GM23338 (cell line): ENCODE measurements at places on chromosomes 16 and 17. TPM values are rescaled to one million over a fixed set of nuclear protein-coding genes. Genes with fewer than 3 reads are reported as not detected.

PHOSPHO1 gene
- polyA plus RNA-seq, result 0.38 and 0.71 TPM in 2 replicates

NEK8 gene
- 8.9 and 10.0 TPM in 2 replicates for polyA plus RNA-seq

ENPP7 gene
- not detected in 2 replicates for polyA plus RNA-seq

HBA1 gene
- polyA plus RNA-seq, result 3.4 and 6.7 TPM in 2 replicates

ARSG gene
- 1.7 and 2.4 TPM in 2 replicates for polyA plus RNA-seq

KRT27 gene
- polyA plus RNA-seq, result not detected in 2 replicates

DNA sequence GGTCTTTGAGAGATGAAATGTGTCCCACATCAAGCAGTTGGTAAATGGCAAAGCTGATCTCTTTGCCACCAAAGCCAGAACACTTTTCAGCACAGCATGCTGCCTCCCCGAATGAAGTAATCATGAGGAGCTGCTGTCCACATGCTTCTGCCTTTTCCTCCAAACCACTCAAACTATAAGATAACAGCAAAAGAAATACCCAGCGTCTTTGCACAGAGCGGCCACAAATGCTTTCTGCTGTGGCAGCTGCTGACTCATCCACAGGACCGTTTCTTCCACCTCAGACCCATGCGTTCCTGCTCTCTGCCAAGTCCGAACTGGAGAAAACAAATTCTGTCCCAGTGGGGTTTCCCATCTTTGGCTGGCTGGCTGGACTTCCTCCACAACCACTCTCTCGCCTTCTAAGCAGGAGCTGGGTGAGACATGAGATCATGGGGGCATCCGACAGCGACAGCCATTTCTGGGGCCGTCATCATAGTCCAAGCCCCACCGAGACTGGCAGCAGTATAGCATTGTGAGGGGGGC, 27.1 kb downstream of the TBC1D3B start:
- no peak for DNase-seq

- no peak for DNase-seq
Measured at GRCh38 chr17:5405400-5405799, 14.1 kb downstream of the NUP88 start.

DNA sequence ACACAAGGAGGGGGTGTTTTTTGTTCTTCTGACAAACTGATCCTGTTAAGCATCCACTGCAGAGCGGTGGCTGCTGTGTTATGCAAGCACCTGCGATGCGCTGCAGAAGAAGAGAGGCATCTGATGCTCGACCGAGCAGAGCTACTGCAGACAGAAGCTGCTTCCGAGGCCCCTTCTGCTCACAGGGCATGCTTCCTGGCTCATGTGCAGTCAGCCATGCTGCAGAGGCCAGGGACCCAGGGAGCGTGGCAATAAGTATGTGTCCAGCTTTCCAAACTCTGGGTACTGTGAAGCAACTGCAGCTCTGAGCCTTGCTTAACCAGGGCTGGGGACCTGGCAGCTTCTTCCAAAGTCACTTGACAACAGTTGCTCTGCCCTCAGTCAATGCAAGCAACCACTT, 448.6 kb upstream of the RBFOX1 start:
- no peak for DNase-seq

DNA sequence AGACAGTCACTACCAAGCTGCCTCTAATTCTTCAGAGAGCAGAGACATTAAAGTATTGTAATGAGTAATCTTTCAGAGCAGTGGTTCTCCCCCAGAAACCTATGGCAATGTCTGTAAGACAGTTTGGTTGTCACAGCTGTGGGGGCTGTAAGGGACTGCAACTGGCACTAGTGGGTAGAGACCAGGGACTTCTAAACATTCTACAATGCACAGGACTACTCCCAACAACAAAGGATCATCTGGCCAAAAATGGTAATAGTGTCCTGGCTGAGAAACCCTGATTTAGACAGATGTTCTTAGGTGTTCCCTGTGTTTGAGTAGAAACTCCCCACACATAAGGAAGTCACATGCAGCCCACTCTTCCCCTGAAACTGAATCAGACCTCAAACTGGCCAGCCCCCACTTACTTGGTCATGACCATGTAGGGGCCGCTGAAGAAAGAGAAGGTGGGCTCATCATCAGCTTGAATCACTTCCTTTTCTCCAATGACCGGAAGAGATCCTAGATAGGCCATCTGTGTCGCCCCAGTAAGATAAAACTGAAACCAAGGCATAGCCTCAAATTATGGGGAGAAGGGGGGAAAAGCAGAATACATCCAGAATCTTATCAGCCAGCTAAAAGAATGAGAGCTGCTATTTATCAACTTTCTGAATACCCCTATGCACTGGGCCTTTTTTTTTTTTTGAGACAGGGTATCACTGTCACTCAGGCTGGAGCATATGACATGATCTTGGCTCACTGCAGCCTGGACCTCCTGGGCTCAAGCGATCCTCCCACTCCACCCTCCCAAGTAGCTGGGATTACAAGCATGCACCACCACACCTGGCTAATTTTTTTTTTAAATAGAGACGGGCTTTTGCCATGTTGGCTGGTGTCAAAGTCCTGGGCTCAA, 75.8 kb downstream of the TEX14 start:
- no peak for DNase-seq

DNA sequence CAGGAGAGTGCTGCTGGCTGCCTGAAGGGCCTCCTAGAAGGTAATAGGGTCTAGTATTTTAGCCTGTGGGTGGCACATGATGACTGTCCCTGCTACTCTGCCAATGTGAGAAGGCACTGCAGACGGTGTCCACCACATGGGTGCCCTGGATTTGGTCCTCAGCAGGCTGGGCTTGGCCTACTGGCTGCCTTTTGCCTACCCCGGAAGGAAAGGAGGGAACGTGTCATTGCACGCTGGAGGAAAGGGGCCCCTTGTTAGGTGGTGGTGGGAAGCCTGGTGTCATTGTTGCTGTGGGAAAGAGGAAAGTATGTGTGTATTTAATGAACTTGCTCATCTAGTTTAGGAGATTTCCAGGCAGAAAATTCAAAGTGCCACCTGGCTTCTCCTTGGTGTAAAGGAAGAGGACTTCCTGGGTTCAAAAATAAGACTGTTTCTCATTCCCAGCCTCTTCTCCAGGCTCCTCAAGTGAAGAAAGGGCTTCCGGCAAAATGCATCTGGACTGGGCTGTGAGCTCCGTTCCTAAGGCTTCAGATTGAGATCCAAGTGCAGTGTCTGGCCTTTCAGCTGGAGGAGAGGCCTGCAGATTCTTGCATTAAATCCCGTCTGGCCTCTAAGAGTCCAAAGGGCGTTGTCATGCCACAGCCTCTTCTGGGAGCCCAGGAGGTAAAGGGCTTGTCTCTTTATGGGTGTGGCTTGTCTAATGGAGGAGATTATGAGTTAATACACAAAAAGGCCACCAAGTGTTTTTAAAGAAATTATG, 55.1 kb downstream of the RPTOR start:
- DNase-seq, result no peak

GRCh38 chr16:69833357-69834282, 71.5 kb downstream of the WWP2 start:
- DNase-seq, result no peak

DNA sequence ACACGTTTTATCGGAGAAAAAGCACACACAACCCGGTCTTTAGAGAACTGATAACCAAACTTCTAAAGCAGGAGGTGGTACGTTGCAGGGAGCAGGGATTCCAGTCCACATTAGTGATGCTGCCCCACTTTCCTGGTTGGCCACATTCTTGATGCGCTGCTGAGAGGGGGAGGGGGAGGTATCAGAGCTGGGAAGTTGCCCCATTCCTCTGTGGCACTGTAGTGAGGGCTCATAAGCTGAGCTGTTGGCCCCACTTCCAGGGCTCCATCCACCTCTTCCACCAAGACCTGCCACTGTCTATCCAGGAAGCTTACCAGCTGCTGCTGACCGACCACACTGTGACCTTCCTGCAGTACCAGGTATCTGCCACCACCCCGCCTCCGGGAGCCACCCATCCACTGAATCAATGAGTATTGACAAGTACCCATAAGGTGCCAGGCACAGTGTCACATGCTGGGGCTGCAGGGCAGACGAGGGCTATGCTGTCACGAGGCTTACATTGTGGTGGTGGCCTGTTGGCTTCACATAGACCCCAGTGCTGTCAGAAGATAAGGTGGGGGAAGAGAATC, 1.1 kb downstream of the TSEN54 start:
- DNase-seq, result peak; percentile 59

DNA sequence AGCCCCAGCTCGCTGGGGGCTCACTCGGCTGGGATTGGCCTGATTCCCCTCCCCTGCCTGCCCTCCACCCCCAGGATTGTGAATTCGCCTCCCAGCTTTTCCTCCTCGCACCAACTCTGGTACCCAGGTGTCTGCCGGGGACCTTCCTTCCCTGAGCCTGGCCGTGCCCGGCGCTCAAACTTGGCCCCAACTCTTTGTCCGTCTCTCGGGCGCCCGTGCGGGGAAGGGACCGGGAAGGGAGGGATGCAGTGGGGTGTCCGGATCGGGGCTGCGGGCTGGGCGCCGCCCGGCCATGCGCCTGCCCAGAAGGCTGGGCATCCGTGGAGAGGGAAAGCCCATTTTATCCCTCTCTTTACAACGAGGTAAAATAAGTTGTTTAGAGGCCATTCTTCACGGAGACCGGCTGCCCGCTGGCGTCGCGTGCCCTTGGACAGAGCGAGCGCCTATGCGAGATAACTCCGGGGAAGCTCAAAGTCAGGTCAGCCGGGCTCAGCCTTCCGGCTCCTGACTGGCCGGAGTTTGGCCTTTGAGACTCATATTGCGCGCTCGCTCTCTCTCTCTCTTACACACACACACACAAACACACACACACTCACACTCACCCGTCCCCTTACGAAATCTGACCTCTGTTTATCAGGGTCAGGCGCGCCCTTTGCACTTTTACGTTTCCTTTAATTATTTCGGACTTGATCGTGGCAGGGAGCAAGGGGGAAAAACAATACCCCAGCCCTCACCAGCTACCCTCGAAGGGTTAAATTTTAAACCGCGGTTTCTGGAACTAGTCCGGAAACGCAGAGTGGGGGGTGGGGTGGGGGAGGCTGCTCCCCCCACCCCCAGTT, 774 bp upstream of the MAF start:
- peak; percentile 52 for DNase-seq

GRCh38 chr16:88910284-88911135, 44.0 kb upstream of the PABPN1L start:
- no peak for DNase-seq

DNA sequence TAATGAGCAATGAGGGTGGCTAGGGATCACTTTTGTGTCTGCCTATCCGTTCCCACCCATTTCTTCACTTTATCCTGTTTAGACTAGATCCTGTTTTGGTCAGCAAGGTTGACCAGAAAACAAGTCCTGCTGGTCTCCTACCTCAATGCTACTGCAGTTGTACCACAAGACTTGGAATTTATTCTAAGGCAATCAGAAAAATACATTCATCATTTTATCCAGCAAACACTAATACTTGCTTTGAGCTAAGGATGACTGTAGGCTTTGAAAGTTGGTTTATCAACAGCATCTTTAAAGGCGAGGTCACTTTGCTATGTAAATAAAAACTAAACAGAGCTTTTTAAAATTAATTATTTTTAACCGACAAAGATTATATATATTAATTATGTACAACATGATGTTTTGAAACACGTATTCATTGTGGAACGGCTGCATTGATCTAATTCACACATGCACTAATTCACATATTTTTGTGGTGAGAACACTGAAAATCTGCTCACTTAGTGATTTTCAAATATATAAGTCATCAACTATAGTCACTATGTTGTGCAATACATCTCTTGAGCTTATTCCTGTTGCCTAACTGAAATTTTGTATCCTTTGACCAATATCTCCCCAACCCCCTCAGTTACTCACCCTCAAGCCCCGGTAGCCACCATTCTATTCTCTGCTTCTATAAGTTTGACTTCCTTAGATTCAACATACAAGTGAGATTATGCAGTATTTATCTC, 125.9 kb upstream of the HS3ST3A1 start:
- no peak for DNase-seq

GRCh38 chr16:68290450-68290849, 20.3 kb downstream of the SLC7A6OS start:
- no peak for DNase-seq

- DNase-seq, result no peak
Measured at GRCh38 chr17:69573396-69573795, 158.9 kb downstream of the MAP2K6 start.

- no peak for DNase-seq
Measured at GRCh38 chr16:2464333-2464732, 4.4 kb downstream of the TEDC2 start.

- peak; percentile 28 for DNase-seq
Measured at GRCh38 chr17:47894498-47895346, 1.3 kb upstream of the SP2 start.

- no peak for DNase-seq
Measured at GRCh38 chr17:70654706-70655105, 485.4 kb downstream of the KCNJ2 start.

GRCh38 chr17:77455111-77455890, 314.5 kb downstream of the SEC14L1 start:
- DNase-seq, result no peak

- peak; percentile 23 for DNase-seq
Measured at GRCh38 chr17:5584383-5585286, at the start of gene NLRP1. Gene NLRP1 (minus strand): TSS chr17:5584509. CDS start chr17:5583957, 552 bp downstream.
